ELR (cell line): ENCODE measurements at places on chromosomes 11 and 22.

GRCh38 chr11:3920148-3920852 is 64.8 kb downstream of the STIM1 start:
- peak; percentile 70 for DNase-seq

DNA sequence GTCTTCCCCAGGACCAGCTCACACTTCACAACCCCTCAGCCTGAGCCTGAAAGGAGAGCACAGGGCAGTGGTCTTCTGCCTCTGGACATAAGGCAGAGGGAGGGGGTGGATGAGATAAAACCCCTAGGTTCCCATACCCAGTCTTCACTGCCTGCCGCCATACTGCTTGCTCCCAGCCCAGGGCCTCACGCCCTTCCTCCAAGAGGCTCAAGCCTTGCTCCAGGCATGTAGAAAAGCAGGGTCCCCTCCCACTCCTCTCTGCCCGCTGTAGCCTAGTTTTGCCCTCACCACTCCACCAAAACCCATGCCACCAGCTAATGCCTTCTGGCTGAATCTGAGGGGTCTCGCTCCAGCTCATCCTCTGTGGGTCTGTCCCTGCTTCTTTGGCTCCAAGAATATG is 5.2 kb downstream of the ARRB1 start:
- no peak for DNase-seq

DNA sequence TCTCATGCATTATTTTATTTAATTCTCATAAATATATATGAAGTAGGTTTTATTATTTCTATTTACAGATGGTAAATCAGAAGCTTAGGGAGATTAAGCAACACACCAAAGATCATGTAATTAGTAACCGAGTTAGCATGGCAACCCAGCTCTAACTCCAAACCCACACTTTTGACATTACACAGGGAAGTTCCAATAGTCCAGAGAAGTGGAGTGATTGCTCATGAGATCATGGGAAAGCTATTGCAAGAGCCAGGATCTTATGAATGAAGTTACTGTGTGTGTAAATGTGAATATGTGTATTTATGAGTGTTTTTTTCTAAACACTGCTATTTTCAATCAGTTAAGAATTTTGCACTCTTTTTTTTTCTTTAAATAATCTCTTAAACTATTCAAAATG is 225.8 kb upstream of the KIRREL3 start:
- no peak for DNase-seq

- DNase-seq, result no peak
These were observed 65.4 kb downstream of the TIMP3 start for GRCh38 chr22:32866953-32867352.

DNA sequence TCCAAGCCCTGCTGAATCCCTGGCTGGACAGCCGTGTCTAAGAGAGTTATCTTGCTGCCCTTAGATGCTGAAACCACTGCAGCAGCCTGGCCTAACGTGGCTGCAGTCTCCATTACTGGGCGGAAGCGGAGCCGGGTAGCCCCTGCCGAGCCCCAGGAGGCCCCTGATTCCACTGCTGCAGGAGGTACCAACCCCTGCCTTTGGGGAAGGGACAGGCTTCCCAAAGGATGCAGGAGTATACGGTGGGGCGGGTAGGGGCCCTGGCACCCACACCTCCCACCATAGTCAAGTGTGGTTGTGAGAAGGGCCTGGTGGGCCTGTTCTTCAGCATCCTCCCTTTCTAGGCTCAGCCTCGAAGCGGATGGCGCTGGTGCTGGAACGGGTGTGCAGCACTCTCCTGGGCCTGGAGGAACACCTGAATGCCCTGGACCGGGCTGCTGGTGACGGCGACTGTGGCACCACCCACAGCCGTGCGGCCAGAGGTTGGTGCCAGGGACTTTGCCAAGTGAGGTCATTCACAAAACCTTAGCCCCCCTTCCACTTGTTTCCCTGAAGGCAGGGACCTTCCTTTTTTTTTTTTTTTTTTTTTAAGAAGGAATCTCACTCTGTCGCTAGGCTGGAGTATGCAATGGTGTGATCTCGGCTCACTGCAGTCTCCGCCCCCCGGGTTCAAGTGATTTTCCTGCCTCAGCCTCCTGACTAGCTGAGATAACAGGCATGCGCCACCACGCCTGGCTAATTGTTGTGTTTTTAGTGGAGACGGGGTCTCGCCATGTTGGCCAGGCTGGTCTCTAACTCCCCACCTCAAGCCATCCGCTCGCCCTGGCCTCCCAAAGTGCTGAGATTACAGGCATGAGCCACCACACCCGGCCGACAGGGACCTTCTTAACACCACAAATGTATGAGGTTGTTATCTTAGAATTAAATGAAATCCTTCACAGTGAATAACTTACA is 11.0 kb downstream of the TKFC start:
- DNase-seq, result no peak

DNA sequence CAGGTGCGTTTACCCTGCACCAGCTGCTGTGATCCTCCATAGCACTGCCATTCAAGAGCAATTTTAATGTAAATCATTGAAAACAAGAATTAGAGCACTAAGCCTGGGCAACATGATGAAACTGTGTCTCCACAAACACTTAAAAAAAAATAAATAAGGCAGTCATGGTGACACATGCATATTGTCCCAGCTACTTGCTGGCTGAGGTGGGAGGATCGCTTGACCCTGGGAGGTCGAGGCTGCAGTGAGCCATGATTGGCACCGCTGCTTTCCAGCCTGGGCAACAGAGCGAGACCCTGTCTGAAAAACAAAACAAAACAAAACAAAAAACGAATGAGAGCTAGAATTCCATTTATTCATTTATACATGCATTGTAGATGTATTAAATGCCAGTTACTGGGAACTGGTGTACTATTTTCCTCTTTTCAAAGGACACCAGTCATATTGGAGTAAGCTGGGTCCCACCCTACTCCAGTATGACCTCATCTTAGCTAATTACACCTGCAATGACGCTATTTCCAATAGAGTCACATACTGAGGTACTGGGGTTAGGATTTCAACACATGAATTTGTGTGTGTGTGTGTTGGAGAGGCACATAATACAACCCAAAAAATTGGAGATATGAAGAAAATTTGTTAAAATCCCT is 101.9 kb downstream of the MICAL2 start:
- no peak for DNase-seq

- peak; percentile 45 for DNase-seq
These were observed at the start of gene CNIH2 for GRCh38 chr11:66277471-66278362. Gene CNIH2 (plus strand): TSS chr11:66278175. CDS start chr11:66278457, 282 bp downstream.

DNA sequence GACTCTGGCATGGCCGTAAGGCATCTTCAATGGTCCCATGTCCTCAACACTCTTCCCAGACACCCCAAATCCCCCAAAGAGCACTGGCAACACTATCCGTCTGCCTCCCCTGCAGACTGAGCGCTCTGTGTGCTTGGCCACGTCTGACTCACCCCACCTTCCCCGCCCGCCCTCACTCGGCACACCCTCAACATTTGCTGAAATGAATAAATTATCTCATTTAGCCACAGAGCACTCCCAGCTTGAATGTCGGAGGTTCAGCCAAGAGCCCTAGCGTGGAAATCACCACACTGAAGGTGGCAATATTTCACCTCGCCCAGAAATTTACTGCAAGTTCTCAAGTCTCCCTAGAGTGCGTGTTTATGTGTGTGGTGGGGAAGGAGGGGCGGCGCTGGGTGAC is 46.6 kb upstream of the TCF20 start:
- peak; percentile 20 for DNase-seq

GRCh38 chr11:113862435-113862834 is 12.9 kb downstream of the USP28 start:
- DNase-seq, result peak; percentile 48

DNA sequence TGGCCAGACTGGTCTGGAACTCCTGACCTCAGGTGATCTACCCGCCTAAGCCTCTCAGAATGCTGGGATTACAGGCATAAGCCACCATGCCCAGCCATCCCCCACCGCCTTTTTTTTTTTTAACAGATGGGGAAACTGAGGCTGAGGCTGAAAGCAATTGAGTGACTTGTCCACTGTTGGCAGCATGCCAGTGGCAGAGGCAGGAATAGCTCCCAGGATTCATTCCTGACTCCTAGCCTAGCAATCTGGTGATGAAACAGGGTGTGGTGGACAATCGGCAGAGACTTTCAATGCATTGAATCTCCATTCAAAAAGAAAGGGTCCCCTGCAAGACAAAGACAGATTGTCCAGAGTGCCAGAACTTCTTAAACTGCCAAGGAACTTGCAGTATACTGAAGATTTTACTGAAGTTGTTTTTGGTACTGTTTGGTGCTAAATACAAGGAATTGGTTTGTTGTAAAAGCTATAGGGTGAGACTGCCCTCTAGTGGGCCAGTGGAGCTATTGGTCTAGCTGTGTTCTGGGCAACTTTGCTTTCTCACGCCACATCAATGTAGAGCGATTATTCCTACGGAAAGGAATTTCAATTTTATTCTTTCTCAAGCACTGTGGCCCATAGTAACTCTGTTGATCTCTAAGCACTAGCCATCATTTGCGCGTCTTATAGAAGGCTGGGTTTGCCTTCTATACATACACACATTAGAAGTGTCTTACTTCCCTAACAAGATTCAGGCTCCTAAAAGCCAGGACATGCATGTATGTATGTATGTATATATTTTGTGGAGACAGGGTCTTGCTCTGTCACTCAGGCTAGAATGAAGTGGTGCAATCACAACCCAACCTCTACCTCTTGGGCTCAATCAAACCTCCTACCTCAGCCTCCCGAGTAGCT is 21.0 kb downstream of the C22orf31 start:
- DNase-seq, result peak; percentile 88

GRCh38 chr22:40960145-40960544 is 9.0 kb downstream of the RBX1 start:
- DNase-seq, result peak; percentile 9
